ENCODE measurements at places on chromosomes 7 and 10. TPM values are rescaled to one million over a fixed set of nuclear protein-coding genes. Genes with fewer than 3 reads are reported as not detected.

GRCh38 chr7:109638321-109638720 is 1068.6 kb downstream of the DNAJB9 start:
- DNase-seq = no peak

- DNase-seq = no peak
Observed at GRCh38 chr7:16668978-16669377, 23.0 kb downstream of the BZW2 start.

GRCh38 chr7:155578016-155578415 is 31.7 kb upstream of the CNPY1 start:
- DNase-seq = no peak

- DNase-seq = no peak
Observed at GRCh38 chr10:122163174-122164022, 107.7 kb upstream of the BTBD16 start.

GRCh38 chr7:114934086-114934485 is 12.2 kb downstream of the MDFIC start:
- DNase-seq = no peak

GRCh38 chr10:2866569-2866968 is 200.8 kb upstream of the PFKP start:
- DNase-seq = no peak

GRCh38 chr7:112997831-112998230 is 88.8 kb downstream of the GPR85 start:
- no peak for DNase-seq

DNA sequence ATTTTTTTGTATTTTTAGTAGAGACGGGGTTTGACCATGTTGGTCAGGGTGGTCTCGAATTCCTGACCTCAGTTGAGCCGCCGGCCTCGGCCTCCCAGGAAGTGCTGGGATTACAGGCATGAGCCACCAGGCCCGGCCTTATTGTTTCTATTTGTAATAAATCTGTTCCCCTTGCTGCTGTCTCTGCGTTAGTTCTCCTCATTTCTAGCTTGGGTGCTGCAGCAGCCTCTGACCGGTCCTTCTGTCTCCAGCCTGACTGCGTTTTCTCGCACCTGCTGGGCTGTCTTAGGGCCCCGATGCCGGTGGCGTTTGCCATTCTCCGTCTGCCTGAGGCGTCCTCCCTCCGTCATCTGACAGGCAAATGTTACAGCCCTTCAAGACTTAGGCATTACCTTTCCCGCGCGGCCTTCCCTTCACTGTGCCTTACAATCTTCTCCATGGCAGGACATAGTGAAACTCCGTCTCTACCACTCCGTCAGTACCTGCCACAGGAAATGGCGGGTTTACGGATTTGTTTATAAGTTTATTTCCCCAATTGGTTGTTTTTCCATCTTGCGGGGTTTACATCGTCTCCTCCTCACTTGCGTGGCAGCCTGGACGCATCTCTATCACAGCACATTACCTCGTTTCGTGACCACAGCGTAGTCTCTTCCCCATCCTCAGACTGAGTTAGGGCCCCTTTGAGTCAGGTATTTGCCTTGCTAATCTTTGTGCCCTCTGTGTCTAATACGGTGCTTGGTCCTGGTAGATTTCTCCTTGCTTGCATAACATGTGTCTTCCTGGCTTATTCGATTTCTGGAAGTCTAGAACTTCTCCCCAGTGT is 2.3 kb upstream of the GIMAP8 start:
- no peak for DNase-seq

- DNase-seq = no peak
Observed at GRCh38 chr7:113010377-113010776, 76.2 kb downstream of the GPR85 start.

DNA sequence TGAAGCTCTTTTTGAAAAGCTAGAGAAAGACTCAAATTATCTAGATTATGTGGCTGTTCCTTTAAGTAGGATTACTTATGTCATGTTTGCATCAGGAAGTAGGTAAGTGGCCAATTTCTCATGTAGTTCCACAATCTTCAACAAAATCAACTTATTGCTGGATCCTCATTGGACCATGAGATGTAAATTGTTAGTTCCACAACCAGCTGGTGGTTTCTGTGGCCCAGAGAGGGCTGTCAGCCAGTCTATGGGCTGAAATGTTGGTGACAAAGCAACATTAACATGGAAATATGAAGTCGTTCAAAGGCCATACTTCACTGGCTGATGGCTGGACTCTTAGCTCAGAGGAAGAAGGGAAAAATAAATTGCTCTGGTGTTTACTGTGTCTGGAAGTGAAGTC is 157.9 kb downstream of the PLXDC2 start:
- no peak for DNase-seq

DNA sequence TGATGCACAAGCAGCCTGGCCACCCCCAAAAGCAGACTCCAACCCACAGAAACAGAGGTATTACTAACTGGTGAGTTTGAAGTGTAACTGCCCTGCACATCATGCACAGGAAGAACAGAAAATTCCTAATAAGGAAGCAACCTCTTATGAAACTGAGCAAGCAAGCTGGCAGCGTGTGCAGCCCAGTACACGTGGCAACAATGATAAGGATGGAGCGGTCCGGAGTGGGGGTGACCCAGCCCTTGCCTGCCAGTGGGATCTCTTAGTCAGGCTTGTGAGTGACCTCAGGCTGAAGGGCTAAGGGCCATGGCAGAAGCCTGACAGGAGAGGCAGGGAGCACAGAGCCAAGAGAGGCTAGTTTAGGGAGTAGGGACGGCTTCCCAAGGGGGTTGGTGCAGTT is 22.1 kb upstream of the AOAH start:
- no peak for DNase-seq

DNA sequence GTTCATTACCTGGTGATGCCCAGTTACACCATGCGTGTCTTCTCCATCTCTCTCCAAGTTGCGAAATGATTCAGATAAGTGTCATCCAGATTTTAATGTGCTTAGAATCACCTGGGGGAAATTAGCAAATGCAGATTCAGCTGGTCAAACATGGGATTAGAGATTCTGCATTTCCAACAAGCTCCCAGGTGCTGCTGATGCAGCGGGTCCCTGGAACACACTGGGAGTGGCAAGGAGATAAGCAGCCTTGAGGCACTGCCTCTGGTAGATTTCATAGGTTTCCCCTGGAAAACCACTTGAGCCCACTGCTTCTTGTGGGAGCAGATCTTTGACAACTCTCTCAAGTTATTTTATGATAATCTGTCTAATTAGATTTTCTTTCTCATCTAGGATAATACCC is 196.0 kb upstream of the C7orf33 start:
- DNase-seq = no peak

The OPALIN gene
- polyA plus RNA-seq = not detected

The ZDHHC6 gene
- polyA plus RNA-seq = 38.2 TPM

The ALKBH4 gene
- polyA plus RNA-seq = 8.8 TPM

The FANK1 gene
- polyA plus RNA-seq = 3.4 TPM

The PLAC9 gene
- not detected for polyA plus RNA-seq
